ENCODE measurements at places on chromosomes 2 and 18.

- peak; percentile 84 for DNase-seq
These were observed 250.6 kb downstream of the CYP26B1 start for GRCh38 chr2:71897137-71897480.

GRCh38 chr2:69247583-69247982, 139.4 kb downstream of the GFPT1 start:
- no peak for DNase-seq

DNA sequence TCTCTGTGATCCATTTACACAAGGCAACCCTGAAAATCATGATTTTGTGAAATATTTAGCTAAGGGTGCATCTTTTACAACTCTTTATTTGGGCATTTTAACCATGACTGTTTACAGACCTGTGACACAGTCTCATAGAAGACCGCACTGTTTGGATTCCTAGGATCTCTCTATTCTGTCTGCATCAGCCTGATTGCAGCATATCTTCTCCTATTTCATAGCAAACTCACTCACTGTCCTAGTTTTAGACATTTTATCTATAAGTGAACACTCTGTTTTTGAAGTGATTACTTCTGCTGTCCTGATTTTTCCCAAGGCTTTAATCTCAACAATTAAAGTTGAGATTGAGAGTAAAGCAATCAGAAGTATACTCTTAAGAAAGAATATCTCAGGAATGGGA, 56.2 kb downstream of the CAVIN2 start:
- no peak for DNase-seq

GRCh38 chr2:174300114-174300513, 34.6 kb upstream of the SP9 start:
- DNase-seq: no peak

GRCh38 chr2:143312441-143312840, 183.2 kb downstream of the ARHGAP15 start:
- no peak for DNase-seq

All from cerebellar nuclear complex (tissue), 1 donor.